ENCODE measurements at places on chromosomes 11 and 22. TPM values are rescaled to one million over a fixed set of nuclear protein-coding genes. Genes with fewer than 3 reads are reported as not detected.
A peak's percentile ranks its signal among the peaks of the same experiment; 100 is the strongest.

DNA sequence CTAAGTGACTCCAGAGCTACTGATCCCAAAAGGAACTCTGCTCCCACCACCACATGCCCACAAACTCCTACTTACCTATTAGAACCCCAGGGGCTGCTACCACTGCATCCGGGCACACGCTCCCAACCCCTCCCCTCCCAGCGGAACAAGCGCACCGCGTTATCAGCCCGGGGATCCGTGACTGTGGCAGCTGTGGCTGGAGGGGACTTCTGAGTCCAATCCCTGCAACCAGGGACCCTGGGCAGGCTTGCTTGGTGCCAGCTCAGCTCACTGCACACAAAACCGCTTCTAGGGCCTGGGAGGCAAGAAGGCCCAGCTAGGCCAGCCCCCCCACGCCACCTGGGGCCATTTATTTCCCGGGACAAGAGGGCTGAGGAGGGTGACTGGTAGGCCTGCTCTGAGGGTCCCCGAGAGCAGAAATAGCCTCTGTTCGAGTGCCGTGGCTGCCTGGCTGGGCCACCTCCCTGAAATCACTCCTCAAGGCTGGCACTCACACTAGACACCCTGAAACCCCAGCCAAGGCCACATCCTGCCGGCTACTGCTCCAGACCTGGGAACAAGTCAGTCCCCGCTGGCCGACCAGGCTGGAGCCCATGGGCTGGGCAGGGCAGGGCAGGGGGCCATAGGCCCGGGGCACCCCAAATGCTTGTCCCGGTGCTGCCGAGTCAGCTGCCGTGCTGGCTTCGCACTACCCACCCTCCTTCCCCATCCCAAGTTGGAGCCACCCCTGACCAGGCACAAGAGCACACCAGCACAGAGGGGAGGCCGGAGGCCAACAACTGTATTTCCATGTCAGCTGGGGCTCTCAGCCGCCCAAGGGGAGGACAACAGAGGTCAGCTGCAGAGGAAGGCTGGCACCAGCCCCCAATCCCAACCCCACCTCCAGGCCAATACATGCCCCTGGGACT, 1.9 kb upstream of the IFITM10 start:
- DNase-seq: peak; percentile 60

- DNase-seq: no peak
Measured at GRCh38 chr11:59224351-59224928, 11.7 kb upstream of the MPEG1 start.

GRCh38 chr22:44195189-44195871, 14.6 kb downstream of the PARVG start:
- DNase-seq: no peak

GRCh38 chr11:2914455-2915195, 14.6 kb downstream of the PHLDA2 start:
- peak; percentile 71 for DNase-seq

GRCh38 chr11:35784699-35785098, 122.1 kb downstream of the TRIM44 start:
- no peak for DNase-seq

DNA sequence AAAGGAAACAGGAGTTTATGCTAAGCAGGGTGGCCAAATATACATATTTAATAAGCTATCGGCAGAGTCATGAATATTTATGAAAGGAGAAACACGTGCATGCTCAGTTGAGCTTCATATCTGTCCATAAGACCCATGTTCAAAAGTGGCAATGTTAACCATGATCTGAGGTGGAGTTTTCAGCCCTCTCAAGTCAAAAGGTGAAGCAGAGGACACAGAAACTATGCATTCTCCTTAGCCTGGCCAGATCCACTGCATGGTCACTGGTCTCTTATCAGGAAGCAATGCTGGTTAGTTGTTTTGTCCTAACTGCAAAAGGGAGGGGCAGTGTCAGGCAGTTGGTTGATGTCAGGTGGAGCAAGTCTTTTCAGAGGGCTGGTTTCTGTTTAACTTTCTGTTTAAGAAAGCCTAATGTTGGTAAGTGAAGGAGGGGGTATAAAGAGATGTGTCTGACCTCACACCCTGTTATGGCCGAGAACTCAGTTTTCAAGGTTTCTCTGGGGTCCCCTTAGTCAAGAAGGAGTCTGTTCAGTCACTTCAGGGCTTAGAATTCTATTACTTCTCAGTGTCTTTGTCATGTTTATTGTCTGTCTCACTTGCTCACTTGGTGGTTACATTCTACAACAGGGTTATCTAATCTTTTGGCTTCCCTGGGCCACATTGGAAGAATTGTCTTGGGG, 5.5 kb upstream of the SELENOH start:
- no peak for DNase-seq

- DNase-seq: no peak
Measured at GRCh38 chr11:5713695-5714094, 22.6 kb upstream of the OR56B1 start.

DNA sequence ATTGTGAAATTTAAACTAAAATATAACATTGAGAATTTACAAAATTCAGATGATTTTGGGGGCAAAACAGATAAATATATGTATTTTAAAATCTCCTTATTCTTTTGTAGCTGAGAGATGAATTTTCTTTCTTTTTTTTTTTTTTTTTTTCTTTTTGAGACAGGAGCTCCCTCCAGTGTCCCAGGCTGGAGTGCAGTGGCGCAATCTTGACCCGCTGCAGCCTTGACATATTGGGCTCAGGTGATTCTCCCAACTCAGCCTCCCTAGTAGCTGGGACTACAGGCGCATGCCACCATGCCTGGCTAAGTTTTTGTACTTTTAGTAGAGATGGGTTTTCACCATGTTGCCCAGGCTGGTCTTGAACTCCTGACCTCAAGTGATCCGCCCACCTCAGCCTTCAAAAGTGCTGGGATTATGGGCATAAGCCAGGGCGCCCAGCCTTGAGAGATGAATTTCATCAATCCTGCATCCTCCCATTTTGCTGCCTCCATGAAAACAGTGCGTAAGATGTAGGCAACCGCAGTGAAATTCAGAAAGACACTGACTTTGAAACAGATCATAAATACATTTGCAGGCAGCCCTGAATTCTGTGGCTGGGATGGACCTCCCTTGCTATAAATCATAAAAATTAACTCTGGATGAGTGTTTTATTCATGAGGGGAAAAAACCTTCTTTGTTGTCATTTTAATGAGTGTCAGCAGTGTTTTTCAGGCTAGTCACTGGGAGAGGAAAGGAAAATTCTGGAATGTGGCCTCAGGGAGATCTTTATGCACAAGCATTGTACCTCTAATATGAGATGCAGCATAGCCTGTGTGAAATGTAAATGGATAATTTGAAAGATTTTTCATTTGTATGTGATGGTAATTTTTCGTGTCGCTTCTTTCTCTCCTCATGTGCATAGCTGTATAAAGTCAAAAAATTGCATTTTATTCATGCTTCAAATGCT, 14.4 kb downstream of the ELMOD1 start:
- no peak for DNase-seq

- no peak for DNase-seq
Measured at GRCh38 chr11:61083601-61084147, 18.6 kb upstream of the CD5 start.

The TTC12 gene
- 5.9 TPM for total RNA-seq

The DAGLA gene
- 4.8 TPM for total RNA-seq

Measured in H7 (cell line).